ENCODE measurements at places on chromosomes 5 and 9.

- DNase-seq: no peak
Measured at GRCh38 chr5:14142202-14142826, 828 bp upstream of the TRIO start.

DNA sequence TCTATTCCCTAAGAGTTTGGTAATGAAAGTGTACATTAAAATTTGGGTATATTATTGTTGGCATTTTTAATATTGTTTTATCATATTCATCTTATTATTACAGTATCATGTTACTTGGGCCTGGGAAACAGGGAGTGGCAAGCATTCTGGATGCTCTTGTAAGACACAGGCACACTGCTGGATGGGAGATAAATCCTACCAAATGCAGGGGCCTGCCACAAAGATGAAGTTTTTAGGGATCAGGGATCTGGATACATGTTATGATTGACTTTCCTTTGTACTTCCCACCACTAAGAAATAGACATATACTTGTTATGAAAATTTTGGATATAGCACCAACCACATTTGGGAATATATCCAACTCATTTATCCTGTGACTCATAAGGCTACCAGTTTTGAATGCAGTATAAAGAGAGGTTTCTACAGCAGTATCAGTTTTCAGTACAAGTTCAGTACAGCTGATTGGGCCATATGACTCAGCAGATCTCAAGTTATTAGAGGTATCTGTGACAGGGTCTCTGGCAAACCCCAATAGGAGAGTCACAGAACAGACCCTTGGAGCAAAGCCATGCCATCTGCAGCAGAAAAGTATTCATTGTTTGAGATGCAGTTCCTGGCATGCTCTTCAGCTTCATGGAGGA, 360.1 kb downstream of the DMAC1 start:
- DNase-seq: peak; percentile 34

DNA sequence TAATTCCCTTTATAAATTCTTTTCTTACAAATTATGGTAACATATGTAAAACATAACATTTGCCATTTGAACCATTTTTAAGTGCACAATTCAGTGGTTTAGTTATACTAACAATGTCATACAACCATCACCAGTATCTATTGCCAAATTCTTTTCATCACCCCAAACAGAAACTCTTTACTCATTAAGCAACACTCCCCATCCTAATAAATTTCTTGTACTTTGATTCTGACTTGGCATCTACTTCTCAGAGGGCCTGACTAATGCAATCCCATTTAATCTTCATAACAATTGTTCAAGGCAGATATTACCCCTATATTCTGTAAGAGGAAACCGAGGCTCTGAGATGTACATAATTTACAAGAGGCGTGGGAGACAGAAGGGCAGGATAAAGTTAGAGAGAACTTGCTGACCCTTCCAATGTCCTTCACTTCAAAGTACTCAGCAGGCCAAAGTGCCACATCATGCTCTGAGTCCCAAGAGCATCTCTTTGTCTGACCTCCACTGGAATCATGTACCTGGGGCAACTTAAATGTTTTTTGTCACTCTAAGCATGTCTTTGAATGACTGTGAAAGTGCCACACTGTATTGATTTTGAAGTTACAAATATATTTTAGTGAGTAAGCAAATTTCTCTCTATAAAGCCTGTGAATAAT, 255.3 kb downstream of the KIF4B start:
- DNase-seq: no peak

DNA sequence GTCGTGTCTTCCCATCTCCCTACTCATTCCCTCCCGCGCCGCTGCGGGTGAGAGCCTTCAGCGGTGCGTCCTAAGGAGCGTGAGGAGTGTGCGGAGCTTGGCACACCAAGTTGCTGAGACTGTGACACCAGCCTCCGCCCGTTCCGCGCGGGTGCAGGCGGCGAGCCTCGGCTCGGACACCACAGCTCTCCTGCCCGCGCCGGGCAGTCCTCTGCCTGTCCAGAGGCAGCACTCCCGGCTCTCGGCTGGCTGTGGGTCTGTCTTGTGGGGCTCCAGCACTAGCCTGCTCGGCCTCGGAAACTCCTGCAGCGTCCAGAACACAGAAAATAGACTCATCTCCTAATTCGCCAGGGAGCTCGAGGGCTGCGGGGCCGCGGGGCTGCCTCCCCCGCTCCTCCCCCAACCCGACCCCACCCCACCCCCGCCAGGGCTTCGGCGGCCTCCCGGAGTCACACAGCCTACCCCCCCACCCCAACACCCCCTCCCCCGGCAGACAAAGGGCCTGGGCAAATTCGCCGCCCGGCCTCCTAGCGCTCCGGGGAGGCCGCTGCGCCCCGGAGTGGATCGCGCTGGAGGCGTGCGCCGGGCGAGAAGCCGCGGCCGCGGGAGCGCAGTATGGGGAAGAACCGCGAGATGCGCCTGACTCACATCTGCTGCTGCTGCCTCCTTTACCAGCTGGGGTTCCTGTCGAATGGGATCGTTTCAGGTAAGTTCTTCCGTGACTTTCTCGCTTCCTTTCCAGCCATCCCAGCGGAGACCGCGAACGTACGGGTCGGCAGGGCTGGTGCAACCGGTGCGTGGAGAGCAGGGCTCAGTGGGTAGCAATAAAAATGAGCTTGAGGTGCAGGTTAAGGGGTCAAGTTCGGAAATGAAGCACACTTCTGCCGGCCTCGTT, at the start of gene ADAMTS19:
Gene ADAMTS19 (plus strand): TSS at position 522 of the 895 bp plus-strand sequence. CDS start 94 bp downstream, at position 616.
- DNase-seq: no peak

GRCh38 chr9:106675780-106676179, 187.2 kb upstream of the ZNF462 start:
- no peak for DNase-seq

DNA sequence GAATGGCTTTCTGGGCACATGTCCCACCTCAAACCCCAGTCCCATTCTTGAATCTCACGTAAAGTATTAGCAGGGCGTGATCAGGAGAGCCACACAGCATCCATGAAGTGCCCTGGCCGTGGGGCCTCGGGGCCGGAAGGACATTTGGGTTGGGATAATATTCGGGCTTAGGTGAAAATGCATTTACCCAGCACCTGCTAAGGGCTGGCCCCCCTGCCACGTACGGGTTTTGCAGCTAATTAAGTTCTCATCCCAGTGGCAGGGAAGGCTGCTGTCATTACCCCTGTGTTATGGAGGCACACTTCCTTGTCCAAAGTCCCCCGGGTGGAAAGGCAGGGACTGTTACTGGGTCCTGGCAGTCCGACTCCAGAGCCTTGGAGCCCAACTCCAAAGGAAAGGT, 29.0 kb downstream of the ROPN1L start:
- DNase-seq: no peak

- DNase-seq: no peak
Measured at GRCh38 chr9:96436063-96436455, 13.9 kb upstream of the HABP4 start.

All from DMS 273 treated with DMSO at 0.1 percent for 48 hours (cell line).